Stimulated activated CD8-positive, alpha-beta memory T cell treated with anti-CD3 and anti-CD28 coated beads, Interleukin-2, amount 100 ng/mL, for 1 hour (primary cell): ENCODE measurements at places on chromosomes 3 and 15.
A peak's percentile ranks its signal among the peaks of the same experiment; 100 is the strongest.

GRCh38 chr3:170603770-170604510 lies 18.1 kb upstream of the SLC7A14 start:
- DNase-seq: no peak

- no peak for DNase-seq
These were observed 84.3 kb upstream of the PRTG start for GRCh38 chr15:55827204-55827603.

- no peak for DNase-seq
These were observed 70.4 kb downstream of the UMPS start for GRCh38 chr3:124800511-124801258.

GRCh38 chr15:88242586-88243555 lies 13.7 kb downstream of the NTRK3 start:
- no peak for DNase-seq

DNA sequence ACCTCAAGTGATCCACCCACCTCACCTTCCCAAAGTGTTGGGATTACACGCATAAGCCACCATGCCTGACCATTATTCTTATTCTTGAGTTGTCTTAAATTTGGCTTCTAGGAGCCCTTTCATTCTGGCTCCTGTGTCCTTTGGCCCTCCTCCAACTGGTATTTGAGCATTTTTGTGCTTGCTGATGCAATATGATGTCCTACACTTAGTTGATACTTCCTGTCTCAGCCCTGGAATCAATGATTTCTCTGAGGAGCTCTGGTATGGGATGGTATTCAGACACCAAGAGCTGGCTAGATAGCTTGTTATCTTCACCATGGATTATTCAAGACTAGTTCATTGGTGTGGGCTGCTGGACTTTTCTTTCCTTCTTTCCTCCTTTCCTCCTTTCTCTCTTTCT lies 25.4 kb downstream of the ZNF621 start:
- DNase-seq: no peak

DNA sequence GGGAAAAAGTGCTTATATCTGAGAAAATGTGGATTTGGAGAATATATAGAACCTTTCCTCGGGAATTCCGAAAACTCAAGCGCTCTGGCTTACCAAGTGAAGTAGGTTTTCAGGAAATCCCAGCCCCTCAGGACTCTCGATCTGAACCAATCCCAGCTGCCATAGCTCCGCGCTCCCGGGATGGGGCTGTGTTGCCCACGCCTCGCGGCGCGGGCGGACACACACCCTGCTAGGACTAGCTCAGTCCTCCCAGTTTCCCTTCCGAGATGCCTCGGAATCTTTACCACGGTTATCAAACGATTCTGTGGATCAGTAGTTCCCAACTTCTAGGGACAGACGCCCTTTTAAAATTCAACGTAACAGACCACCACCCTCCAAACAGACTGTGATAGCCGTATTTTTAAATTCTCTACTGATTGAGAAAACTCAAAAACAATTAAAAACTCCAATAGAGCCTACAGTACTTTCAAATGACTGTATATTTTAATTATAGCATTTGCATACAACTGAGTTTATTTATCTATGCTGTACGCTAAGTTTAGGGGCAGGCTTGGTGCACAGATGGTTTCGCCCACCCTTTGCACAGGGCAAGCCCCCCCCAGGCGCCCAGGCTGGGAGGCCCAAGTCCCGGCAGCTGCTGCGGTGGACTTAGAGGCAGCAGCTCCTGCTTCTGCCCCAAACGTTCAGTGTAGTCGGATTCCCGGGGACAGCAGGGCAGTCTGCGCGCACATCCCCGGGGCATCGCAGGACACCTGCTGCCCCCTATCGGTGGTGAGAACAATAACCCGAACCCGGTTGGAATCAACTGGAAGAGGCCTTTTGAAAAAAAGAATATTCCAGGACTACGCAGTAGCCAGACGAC lies 52.3 kb downstream of the CCDC54 start:
- DNase-seq: no peak

- DNase-seq: no peak
These were observed 737.6 kb downstream of the NTRK3 start for GRCh38 chr15:87518957-87519356.

- DNase-seq: peak; percentile 20
These were observed 59.4 kb downstream of the SLC6A6 start for GRCh38 chr3:14461748-14462324.

GRCh38 chr15:71279757-71280141 lies 164.5 kb downstream of the THSD4 start:
- DNase-seq: no peak

DNA sequence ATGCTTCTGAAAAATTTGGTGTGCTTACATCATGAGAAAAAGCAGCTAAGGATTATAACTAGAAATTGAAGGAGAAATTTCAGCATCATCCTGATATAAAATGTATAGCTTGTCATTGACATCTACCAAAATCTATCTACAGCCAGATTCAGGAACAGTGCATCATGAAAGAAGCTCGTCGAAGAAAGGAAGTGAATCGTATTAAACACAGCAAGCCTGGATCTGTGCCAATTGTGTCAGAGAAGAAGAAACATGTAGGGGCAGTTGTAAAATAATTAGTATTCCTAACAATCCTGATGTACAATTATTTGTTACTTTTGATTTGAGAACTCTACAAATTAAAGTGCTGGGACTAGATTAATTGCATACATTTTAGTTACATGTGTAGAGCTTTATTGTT lies 37.2 kb downstream of the AP4E1 start:
- DNase-seq: no peak

- DNase-seq: no peak
These were observed 42.2 kb downstream of the SLC28A1 start for GRCh38 chr15:84926491-84927230.

DNA sequence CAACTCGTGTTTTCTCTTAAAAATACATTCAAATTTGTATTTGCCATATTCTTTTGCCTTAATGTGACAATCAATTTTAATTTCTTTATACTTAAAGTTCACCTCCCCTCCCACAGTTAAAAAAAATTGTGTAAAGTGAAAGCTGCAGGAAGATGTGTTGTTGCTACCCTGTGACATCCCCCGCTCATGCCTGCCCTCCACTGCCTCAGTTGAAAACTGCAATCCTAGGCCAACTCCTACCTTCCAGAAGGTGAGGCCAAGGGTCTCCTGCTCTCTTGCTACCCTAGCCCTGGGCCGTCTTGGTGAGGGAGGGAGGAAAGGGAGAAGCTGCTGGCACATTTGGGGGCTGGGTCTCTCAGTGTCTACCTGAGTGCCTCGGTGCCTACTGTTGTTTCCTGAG lies 57.0 kb upstream of the CMTM7 start:
- peak; percentile 22 for DNase-seq

DNA sequence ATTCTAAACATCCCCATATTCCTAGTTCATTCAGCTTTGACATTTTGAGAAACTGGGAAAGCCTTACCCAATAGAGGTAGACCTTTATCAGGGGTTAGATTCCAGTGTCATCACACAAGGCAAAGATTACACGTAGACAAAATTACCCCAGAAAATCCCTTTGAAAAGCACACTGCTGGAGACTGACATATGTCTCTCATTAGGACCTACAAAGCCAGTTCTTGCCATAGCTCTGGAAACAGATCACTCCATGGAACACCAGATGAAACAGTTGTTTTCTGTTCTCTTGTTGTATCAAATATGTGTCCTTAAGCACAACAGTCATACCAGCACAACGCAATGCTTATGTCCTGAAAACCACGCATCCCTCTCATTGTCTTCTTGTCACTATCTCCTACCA lies 44.7 kb downstream of the RARB start:
- DNase-seq: no peak

DNA sequence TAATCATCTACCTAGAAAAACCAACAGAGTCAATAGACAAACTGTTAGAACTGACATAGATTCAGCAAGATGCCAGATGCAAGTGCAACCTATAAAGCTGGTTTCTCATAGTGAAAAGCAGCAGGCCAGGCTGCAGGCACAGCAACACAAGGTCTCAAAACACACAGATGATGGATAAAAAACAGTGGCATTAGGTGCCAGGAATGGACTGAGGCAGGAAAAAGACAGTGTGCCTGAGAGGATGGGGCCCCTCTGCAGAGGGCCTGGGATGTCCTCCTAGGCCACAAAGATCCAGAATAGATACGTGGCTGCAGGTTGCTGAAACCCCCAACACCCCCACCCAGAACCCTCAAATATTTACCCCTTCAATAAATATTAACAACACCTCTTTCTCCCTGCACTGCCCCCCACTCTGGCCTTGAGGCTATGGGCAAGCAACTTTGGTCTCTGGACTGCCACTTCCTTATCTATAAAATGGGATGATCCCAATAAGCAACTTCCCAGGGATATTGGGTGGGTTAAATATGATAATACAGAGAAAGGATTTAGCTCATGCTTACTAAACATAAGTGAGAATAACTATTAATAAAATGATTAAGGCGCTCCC lies 35.2 kb upstream of the FGD5 start:
- no peak for DNase-seq

DNA sequence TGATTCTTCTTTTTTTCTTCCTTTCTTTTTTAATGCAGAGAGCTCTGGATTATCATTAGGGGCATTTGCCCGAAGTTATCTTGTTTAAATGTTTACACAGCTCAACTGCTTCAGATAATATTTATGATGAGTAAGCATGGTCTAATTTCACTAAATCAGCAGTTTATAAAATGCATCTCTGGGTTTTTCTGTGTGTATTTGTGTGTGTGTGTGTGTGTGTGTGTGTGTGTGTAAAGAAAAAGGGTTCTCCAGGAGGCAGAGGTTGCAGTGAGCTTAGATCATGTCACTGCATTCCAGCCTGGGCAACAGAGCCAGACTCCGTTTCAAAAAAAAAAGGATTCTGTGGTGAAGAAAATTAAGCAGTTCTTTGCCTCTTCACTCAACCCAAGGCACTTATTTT lies 25.9 kb upstream of the TNFSF10 start:
- no peak for DNase-seq

- DNase-seq: no peak
These were observed 246.7 kb downstream of the SHOX2 start for GRCh38 chr3:157859541-157859940.

DNA sequence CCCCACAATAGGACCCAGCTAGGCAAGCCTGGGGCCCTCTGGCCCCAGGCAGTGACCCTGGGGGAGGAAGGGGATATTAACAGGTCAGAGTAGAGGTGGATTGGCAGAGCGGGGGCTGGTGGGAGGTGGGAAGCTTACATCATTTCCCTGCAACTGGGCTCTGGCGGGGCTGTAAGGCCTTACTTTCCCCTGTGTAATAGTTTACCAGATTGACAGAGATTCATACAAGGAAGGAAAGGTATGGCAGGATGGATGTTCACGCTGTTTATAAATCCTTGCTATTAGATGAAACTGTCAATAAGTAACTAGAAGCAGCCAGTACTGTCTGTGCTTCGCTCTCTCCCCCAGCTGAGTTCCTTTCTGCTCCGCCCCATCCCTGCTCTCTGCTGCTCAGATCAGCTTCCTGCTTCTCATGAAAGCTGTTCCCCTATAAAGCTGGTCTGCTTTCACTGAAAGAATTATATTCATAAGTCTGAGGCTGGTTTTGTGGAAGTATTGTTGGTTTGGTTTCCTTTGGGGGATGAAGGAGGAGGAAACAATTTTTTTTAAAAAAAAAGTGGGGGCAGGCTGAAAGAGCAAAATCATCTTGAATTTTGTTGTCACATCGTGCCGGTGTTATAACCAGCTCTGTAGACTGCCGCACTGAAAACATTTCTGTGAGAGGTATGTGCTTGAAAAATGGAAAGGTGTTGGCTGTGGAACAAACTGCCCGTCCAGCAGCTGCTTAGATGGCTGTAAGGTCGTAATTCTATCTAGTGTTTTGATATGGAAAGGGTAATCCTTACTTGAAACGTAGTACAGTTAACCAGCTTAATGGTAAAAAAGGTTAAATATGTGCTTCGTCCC lies 76.4 kb downstream of the BBX start:
- peak; percentile 4 for DNase-seq

DNA sequence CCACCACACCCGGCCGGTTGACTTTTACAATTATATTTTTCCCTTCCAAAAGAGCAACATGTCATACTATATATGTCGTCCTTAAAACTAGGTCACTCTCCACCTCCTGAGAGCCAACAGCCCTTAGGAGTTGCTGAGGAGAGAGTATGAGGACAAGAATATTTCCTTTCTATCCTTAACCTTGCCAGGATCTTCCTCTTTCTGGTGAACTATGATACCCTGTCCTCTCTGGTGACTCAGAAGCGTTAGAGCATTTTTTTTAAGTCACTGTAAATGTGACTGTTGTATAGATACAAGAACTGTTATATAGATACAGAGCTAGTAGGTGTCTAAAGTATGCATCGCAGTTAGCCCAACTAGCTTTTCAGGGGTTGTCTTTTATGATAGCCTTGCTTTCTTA lies 33.7 kb upstream of the MTHFS start:
- no peak for DNase-seq

DNA sequence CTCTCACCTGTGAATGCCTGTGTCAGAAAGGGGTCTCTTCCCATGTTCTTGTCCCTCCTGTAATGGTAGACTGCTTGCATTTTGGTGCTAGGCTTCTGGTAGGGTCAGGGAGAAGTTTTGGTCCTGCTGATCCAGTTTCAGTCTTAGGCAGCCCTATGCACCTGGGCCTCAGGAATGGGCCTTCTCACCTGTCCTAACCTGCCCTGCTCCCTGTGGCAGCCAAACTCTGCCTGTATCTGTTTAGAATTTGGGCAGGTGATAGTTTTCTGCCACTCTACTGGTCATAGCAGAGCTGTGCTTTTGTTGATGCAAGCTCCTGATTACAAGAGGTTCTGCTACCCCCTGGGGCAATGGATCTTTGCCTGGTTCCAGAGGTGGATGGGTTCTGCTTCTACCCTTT lies 118.7 kb downstream of the PLCL2 start:
- no peak for DNase-seq

DNA sequence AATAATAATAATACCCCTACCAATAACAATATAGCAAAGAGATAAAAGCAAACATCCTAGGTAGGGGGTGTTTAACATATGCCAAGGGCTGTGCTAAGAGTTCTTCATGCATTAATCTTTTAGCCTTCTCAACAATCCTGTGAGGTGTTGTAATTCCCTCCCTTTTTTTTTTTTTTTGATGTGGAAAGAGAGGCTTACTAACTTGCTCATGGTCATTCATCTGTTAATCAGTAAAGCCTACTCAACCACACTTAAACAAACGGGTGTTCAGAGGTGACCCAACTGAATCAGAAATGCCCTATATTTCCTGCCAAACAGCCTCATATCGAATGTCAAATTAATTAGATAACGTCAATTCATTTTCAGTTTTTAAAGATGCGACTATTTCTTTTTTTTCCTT lies 232.1 kb downstream of the CTNNB1 start:
- DNase-seq: no peak

GRCh38 chr3:76026379-76026778 lies 241.0 kb upstream of the ZNF717 start:
- no peak for DNase-seq

DNA sequence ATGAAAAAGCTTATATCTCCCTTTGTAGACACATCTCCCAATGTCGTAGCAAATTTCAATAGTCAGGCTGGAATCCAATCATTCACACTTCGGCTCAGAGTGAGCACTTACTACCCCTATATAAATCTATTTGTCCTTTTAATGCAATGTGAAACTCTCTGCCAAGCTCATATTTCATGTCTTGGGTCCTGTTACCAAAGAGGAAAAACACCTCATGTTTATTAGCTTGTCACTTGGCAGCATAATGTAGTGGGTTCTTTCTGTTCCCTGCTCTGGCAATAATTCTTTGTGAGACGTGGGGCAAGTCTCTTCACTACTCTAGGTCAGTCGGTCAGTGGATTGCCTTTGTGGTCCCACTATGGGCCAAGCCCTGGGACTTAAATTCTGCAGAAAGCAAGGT lies 107.1 kb downstream of the SRGAP3 start:
- DNase-seq: no peak

- DNase-seq: no peak
These were observed 170.8 kb downstream of the XXYLT1 start for GRCh38 chr3:195099951-195100785.
